ENCODE measurements at places on chromosomes 12 and 14.

DNA sequence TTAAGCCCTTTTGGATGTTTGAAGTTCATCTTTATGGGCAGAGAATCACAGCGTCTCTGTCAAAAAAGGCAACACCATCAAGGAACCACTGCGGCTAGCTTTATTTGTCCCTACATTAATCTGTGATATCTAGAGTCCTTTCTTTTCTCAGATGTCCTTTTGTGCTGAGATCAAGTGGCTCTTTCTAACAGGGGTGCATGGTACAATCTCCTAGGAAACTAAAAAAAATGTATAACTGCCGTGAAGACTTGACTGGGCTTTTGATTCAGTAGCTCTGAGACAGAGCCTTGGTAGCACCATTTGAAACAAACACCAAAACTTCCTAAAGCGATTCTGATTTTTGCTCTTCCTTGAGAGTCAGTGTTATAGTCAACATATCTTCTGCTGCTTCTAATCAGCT lies 33.3 kb downstream of the KCNK13 start:
- DNase-seq: no peak

DNA sequence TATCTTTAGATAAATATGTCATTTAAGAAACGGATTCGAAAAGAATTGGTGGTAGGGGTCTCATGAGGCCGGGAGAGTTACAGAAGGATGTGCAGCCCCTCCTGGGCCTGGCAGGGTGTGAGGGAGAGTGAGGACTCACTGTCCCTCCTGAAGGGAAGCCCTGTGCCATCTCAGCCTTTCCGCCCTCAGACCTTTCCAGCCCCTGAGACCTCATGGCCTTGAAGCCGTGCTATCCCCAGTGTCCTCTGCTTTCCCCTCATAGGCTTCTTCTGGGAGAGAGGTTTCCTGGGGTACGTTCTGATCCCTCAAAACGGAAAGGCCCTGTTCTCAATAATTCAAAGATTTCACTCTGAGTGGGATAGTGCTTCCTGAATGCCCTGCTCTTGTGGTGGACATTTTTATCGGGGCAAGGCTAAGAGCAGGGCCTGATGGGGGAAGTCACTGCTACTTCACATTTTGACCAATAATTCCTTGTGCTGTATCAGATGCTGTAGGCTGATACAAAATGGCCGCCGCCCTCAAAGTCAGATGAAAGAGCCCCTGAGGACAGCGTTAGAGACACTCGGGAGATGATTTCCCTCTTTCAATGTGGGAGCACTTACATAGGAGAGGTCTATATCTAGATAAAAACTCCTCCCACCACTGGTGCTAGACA lies 1.3 kb downstream of the CD4 start:
- DNase-seq: no peak

DNA sequence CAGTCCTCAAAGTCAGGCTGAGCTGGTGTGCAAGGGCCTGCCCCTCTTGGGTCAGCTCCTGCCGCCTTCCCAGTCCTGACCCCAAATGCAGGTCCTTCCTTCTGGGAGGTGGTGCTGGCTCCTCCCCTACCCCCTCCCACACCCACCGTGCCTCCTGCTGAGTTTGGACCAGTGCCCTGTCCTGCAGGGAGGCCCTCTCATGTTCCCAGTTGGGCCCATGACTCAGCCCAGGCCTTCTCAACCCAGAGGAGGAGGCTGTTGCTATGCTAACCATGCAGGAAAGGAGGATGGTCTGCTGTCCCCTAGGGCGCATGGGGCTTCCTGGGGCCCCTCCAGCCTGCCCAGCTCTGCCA lies 4.4 kb downstream of the ZBTB42 start:
- no peak for DNase-seq

GRCh38 chr14:94126800-94127199 lies 2.6 kb downstream of the IFI27L2 start:
- DNase-seq: no peak

DNA sequence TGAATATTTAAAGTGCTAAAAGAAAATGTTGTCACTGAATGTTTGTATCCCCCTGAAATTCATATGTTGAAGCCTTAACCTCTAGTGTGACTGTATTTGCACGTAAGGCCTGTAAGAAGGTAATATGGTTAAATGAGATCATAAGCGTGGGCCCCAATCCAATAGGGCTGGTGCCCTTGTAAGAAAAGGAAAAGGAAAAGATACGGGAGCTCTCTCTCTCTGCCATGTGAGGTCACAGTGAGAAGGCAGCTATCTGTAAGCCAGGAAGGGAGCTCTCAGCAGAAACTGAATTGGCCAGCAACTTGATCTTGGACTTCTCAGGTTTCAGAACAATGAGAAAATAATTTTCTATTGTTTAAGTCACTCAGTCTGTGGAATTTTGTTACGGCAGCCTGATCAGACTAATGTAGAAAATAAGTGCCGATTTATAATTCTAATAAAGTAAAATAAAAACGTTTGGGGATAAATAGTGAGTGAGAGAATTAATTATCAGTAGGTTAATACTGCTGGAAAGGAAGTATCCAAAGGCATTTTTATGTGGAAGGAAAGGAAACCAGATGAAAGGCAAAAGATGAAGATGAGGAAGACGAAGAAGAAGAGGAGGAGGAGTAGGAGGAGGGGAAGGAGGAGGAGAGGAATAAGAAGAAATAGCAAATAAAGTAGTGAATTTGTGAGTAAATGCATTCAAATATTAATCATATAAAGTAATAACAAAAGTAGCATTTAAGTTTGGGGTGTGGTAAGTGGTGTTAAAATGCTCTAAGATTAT lies 188.5 kb upstream of the KRR1 start:
- DNase-seq: no peak

DNA sequence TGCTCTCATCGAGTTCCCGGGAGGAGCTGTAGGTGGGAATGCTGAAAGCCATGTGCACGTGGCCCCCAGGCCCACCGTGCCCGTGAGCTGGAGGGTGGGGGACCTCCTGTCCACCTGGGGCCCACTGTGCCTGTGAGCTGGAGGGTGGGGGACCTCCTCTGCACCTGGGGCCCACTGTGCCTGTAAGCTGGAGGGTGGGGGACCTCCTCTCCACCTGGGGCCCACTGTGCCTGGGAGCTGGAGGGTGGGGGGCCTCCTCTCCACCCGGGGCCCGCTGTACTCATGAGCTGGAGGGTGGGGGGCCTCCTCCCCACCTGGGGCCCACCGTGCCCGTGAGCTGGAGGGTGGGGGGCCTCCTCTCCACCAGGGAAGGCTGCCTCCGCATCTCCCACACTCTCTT lies 13.9 kb upstream of the NUDT14 start:
- no peak for DNase-seq

- no peak for DNase-seq
These were observed 49.6 kb upstream of the RASSF3 start for GRCh38 chr12:64560396-64561301.

DNA sequence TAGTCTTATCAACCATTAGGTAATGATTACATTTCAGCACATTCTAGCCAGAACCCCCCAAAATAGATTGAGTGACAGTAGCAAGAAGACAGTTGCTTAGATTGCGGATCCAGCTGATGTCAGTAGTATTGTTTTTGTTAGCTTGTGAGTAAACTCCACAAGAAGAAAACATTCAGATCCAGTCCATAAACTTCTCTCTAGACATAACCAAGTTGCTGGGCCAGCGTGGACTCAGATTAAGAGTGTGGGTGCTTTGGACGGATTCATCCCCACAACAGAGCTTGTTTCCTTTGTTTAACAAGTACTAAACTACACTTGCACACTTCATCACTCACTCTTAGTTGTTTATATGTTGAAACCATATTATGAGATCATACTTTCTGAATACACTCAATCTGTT lies 293.4 kb downstream of the NPAS3 start:
- DNase-seq: no peak

- DNase-seq: peak; percentile 45
These were observed 2.9 kb upstream of the CACNB3 start for GRCh38 chr12:48815126-48816110.

DNA sequence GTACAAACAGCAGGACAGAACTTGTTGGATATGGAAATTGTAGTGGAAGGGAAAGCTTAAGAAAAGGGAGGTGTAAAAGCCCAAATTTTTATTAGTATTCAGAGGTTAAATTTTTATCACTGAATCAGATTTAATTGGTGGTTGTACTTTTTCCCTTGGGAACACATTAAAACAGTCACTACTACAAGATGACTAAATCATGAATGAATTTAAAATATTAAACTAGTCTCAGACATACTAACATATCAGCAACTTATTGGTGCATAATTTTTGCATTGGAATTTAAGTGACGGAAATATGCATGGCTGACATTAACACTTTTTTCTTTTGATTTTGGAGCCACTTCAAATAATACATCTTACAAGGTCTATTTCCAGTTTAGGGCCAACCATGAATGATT lies 27.6 kb downstream of the SAMD4A start:
- no peak for DNase-seq

DNA sequence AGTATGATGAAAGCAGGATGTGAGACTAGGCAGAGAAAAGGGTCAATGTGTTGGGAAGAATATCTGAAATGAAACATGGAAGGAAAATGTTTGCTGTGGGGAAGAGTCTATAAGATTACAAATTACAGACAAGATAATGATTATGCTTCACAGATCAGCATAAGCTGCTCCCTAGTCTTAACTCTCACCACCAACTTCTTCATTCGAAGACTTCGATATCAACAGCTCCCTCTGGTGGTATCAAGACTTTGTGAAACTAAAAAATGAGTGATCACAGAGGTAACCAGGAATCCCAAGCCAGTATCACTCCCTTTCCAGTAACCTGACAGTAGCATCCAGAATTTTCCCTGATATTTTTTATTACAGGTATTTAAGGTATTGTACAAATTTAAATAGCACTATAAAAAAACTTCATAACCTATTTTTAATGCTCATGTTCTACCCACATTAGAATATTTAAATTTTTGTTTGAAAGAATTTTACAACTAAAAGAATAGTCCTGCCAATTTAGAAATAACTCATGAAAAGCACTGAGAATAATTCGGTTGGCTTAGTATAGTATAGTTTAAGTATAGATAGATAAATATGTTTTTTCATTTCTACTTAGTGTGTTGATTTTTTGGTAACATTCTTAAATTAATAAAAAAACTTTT lies 84.4 kb downstream of the C2CD5 start:
- DNase-seq: peak; percentile 57

DNA sequence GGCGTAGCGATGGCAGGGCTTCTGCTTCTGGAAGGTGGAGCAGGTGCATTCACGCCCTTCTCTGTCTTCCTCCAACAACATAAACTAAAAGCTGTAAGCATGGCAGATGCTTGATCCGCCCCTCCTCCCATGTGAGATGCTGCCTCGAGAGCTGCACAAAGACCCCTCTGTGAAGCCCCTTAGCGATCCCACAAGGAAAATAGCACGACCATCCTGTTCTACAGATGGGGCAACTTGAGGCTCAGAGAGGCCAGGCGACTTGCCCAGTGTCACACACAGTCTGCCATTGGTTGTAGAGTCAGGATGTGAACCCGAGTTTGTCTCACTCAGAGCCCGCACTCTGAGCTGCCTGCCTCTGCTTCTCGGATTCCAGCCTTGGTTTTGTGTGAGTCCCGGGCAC lies 144.4 kb downstream of the SCARB1 start:
- no peak for DNase-seq

- DNase-seq: no peak
These were observed 24.0 kb downstream of the BTBD7 start for GRCh38 chr14:93308686-93309345.

- DNase-seq: peak; percentile 54
These were observed 108.3 kb downstream of the SMOC1 start for GRCh38 chr14:69987406-69988121.

GRCh38 chr12:52380271-52380694 lies 5.2 kb downstream of the KRT84 start:
- DNase-seq: peak; percentile 45

DNA sequence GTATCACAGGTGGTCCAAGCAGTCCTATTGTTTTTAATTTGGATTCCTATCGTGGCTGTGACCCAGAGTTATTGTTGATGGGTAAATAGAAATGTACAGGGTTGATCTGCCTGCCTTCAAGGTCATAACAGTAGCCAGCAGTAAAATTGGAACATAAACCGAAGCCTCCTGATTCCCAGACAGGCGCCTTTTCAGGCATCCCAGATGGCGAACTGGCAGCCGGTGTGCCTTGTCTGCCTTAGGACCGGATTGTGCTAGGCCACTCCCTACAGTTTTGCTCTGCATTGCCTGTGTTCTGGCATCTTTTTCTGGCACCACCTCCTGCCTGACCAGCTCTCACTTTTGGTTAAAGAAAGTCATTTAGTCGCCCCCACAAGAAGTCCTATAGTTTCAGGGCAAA lies 22.2 kb downstream of the TMEM117 start:
- DNase-seq: no peak

GRCh38 chr14:105473677-105474482 lies 741 bp upstream of the CRIP2 start:
- peak; percentile 41 for DNase-seq

DNA sequence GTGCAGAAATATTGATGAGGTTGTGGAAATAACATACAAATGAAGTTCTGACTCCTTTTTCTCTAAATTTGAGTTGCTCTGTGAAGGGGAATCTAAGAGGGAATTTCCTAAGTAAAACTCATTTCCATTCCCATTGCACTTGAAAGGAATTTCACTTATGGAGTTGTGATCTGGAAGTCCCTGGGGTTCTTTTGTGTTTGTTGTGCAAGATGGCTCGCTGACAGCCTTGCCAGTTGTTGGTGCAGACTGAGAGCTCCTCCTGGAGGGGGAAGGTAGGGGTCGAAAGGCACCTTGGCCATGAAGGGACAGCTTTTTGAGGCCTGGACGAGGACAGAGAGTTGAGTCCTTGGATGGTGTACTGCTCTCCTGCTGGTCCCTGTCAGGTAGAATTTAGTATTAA lies 72.0 kb downstream of the C12orf56 start:
- DNase-seq: no peak

GRCh38 chr12:111386885-111387284 lies 18.0 kb upstream of the PHETA1 start:
- no peak for DNase-seq

DNA sequence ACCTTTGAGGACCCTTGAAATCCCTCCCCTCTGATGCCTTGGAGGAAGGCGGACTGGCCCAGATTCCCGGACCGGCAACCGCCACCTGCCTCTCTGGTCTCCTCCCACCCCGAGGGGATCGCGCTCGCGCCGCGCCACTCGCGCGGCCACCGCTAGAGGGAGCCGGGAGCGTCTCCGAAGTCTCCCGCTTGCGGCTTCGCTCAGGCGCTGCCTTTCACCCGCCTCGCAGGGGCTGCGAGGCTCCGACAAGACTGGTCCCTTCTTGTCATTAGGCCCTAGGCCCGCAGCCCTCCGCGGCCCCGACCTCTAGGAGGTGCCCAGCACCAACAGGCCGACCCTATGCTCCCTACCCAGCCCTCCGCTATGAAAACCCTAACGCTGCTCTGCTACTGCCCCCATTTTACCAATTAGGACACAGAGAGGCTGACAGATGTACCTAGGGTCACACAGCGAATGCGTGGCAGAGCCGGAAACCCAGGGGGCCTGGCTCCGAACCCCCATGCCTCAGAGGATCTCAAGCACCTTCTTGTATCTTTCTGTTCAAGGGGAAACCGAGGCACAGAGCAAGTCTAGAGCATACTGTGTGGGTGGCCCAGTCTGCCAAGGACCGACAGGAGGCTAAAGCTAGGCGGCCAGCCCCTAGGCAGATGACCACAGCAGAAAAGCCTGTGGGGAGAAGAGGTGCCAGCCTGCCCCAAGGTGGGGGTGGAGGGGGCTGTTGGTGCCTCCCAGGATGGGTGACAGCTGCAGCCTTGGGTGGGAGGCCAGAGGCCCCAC lies 21.4 kb upstream of the VSX2 start:
- peak; percentile 28 for DNase-seq

GRCh38 chr12:3931776-3932175 lies 58.6 kb upstream of the PARP11 start:
- no peak for DNase-seq
